NCI-H187 treated with DMSO at 0.1 percent for 48 hours (cell line): ENCODE measurements at places on chromosomes 12 and 14.

- no peak for DNase-seq
These were observed 22.0 kb upstream of the TSPAN9 start for GRCh38 chr12:3055026-3055703.

GRCh38 chr14:58884442-58884841, 246.7 kb downstream of the DACT1 start:
- DNase-seq = no peak

DNA sequence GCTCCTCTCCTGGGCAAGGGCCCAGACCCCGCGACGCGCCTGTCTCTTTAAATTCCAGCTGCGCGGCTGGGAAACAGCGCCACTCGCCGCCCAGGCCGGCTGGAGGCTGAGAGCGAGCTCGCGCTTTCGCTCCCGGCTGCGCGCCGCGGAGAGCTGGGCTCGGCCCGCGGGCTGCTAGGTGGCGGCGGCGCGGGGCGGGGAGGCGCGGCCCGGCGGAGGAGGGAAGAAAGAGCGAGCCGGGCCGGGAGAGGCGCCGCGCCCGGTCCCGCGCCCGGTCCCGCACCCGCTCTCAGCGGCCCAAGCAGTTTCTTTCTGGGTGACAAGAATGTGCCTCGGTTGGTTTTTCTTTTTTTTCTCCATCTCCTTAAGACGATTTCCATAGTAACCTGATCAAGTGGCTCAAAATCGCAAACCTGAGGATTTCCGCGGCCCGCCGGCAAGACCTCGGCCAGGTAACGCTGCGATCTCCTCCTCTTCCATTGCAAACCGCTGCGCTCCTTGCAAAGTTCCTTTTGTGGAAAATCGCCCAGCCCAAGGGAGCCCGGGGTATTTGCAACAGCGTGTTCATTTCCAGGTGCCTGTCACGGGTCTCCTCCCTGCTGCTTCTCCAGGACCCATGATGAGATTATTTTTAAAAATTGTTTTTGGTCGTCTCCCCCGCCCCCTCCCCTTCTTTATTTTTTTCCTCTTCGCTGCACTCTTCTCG, 259.5 kb upstream of the E2F7 start:
- peak; percentile 14 for DNase-seq

- no peak for DNase-seq
These were observed 59.2 kb downstream of the RASSF8 start for GRCh38 chr12:26017484-26018211.

DNA sequence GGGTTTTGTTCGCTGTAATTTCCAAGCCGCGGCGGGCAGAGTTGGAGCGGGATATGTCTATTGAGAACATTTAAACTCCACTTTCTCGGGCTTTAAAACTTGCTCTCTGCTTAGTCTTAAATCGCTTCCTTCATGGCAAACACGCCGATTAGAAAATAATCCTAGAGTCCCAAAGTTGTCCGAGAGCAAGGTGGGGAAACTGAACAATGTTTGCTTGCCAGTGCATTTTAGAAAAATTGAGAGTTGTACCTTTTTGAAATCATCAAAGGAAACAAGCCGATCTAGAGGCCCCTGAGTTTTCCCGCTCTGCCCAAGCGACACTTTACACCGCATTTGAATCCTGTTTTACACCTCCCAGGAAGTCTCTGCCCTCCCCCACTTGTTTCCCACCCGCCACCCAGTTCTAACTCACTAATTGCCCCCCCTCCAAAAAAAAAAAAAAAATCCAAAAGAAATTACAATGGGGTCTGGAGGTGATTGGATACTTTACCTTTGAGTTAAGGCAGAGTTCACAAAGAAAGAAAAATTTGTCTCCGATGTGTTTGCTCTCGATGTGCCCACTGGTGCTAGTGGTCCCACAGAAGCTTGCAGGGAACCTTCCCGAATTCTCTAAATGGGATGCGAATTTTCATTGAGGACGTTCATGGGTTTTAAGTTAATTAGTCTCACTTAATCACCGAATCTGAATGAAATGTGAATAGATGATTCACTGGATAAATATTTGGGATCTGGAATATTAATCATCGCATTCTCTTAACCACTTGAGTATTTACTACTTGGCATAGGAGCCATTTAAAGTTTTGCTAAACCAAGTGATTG, 2.3 kb downstream of the HMGA2 start:
- no peak for DNase-seq

- DNase-seq = no peak
These were observed 79.8 kb downstream of the MYRFL start for GRCh38 chr12:69904777-69905176.

DNA sequence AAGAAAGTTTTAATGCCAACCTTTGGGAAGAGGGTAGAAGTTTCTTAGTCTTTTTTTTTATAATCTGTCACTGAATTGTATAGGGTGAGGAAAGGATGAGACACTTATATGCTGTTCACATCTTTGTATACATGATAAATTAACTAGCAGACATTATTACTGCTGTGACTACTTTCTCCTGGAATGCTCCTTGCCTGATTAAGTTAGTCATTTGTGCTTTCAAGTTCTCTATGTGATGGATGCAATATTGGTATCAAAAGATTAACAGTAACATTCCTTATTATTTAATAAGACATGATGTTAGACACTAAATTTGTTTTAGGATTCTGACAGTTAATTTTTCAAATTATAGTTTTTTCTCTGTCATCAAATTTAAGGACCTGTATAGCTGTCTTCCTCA, 223.4 kb upstream of the GARIN2 start:
- no peak for DNase-seq

DNA sequence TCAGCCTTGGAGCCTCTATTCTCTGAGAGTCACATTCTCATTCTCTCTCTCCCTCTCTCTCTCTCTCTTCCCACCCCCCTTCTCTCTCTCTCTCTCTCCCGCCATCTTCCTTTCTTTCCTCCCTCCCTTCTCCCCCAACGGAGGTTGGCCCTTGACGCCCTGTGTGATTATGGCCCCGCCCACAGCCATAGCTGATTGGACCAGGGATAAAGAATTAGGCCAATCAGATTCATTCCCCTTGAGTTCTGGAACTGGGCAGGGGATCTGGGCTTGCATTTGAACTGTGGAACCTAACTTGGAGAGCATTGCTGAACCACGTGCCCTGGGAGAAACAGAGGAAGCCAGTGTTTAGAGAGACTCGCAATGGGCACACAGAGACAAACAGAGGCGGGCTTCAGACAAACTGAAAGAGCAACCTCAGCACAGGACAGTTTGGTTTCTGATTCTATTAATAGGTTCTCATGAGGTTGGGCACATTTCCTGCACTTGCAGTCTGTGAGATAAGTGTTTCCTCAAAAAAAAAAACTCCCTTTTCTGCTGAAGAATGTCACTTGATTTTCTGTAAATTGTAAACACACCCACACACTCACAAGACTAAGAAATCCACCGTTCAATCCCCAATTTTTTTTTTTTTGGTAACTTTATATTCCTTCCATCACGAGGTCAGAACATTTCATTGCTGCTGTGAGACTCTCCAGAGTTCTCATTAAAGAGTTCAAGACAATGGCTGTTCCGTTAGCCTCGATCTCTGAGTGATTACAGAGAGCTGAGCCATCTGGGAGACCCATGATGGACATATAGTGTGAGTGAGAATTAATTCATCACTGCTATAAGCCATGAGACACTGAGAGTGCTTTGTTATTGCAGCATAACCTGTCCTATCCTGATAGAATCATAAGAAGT, 3.5 kb upstream of the P2RX7 start:
- no peak for DNase-seq

DNA sequence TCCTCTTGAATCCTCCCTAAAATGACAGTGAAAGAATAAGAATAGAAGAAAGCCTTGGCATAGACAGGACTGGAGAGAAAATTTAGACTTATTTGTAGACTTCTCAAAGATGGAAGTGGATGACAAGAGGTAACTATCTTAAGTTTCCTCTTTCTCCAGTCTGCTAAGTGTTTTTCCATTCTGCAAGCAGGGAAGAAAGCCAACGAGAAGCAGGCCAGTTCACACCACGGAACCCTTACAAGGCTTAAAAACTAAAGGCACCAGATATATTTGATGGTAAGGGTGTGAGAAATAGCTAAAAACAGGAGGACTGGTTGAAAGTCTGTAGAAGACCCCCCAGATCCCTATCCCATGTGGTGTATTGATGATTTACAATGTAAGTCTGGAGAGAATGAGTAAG, 82.9 kb upstream of the GPHB5 start:
- no peak for DNase-seq

- peak; percentile 59 for DNase-seq
These were observed 3.4 kb upstream of the ARHGAP5 start for GRCh38 chr14:32073537-32074189.

GRCh38 chr12:49616533-49617219, 6.7 kb upstream of the PRPF40B start:
- no peak for DNase-seq

DNA sequence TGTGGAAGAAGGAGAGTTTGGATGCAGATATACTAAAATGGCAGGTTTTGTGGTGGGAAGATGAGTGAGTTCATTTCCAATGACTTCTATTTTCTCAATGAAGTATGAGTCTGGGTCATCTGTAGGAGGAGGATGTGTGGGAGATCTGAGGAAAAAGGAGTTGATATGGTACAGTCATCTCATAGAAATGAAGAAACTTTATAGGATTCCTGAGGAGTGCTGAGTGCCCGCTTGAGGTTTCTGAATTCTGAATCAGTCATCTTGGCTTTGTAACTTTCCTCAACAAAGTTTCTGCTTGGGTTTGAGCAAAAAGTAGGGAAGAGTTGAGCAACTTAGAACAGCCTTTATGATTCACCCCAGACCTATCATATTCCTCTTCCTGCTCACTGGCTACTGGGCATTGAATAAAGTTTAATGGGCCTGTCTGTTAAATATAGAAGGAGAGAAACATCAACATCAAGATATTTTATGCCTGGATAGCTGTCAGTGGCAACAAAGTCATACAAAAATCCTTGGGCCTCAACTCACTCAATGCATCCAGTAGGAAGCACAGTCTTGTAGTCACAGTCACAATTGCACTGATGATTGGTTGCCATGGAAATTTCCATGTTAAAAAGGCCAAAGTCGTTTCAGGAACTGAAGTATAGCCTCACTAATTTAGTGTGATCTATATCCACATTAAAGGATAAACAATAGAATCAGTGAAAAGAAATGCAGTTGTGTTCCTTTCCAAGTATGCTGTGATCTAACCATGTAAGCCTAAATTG, 284.7 kb downstream of the DUSP6 start:
- DNase-seq = no peak

DNA sequence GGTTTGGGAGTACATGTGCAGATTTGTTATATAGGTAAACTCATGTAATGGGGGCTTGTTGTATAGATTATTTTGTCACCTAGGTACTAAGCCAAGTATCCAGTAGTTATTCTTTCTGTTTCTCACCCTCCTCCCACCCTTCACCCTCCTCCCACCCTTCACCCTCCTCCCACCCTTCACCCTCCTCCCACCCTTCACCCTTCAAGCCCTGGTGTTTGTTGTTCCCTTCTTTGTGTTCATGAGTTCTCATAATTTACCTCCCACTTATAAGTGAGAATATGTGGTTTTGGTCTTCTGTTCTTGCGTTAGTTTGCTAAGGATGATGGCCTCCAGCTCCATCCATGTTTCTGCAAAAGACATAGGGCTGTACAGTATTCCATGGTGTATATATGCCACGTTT, 58.7 kb upstream of the OR10AD1 start:
- DNase-seq = no peak

DNA sequence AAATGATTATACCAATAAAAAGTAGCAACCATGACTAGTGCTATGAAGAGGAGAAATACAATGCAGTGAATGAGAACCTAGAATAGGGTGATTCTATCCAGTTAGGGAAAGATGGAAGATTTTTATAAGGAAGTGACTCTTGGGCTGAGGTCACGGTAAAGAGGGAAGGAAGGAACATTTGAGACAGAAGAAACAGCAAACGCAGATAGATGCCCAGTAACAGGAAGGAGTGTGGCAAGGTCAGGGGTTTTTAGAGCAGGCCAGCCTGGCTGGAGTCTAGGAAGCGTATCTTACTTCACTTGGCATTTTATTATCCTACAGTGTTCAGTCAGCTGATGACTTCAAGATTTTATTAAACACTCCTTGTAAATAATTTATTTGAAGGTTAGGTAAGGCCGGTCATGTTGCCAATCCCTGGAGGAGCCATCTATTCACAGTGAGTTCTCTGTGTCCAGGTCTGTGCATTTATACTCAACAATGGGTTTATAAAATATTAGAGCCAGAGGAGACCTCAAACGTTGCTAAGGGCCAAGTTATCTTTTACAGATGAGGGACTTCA, 170.6 kb downstream of the PRKCH start:
- no peak for DNase-seq

- DNase-seq = no peak
These were observed 12.4 kb downstream of the MSI1 start for GRCh38 chr12:120356567-120357030.

- DNase-seq = no peak
These were observed 249.5 kb downstream of the APAF1 start for GRCh38 chr12:98894412-98895085.

DNA sequence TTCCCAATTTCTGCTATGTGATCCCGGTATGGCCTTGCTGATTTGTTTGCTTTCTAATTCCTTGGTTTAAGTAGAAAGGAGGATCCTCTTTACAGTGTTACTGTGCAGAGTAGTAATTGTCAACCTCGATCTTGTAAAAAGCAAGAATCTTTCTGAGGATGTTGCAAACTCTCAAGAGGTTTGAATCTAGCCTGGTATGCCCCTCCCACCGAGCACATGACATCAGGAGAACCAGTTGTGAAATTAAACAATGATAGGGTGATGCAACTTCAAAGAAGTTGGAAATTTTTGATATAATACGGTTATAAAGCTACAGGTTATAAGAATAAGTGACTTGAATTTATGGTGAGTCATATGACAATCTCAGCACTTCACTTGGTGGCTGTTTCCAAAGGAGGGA, 35.0 kb upstream of the FUT8 start:
- DNase-seq = no peak

- no peak for DNase-seq
These were observed 523.7 kb upstream of the FOXG1 start for GRCh38 chr14:28242895-28243294.

GRCh38 chr12:89098441-89099112, 253.7 kb downstream of the DUSP6 start:
- DNase-seq = no peak

DNA sequence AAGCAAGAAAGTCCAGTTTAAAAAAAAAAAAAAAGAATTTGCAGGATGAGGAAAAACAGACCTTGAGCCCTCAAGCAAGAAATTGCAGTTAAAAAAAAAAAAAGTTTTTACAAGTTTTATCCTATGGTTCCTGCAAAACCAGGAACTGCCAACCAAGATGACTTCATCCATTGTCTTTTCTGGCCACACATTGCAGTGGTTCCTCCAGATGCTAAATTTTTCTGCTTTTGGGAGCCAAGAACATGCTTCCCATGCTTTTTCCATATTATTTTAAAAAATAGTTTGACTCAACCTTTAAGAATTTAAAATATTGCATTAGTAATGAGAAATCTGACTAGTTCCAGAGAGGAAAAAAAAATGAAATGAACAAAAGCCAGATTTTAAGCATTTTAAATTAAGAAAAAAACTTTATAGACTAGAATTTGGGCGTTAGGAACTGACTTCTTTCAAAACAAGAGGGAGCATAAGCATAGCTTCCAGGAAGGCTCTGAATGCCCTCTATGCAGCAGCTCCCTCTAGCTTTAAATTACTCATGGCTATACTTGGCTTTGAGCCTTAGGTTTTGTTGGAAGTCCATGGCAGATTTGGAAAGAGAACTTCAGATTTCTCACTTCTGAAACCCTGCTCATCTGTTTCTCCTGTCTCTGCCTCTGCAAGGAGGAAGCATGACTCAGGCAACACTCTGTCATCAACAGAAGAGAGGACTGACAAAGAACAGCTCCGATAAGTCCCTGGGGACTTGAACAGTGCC, 124.5 kb downstream of the GPR65 start:
- no peak for DNase-seq

- DNase-seq = no peak
These were observed 38.0 kb upstream of the PPFIA2 start for GRCh38 chr12:81797100-81797499.
